NCI-H187 (cell line): ENCODE measurements at places on chromosomes 3 and 15.

DNA sequence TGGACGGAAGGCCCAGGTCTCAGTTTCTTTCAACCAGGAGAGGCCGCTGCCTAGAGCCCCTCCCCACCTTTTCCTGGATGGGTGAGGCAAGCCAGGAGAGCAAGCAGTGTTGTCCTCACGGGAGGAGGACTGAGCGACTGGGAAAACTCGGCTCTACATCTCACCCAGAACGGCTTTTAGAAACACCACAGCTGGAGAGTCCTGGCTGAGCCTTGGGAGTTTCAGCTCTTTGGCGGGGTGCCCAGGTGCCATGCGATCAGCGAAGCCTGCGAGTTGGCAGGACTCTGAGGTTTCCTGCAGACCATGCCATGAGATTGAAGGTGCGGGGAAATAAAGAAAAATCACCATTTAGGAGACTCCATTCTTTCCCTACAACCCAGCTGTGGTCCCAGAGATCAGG, 26.0 kb downstream of the PPCDC start:
- no peak for DNase-seq

- no peak for DNase-seq
These were observed 85.1 kb upstream of the CSPG5 start for GRCh38 chr3:47663630-47664240.

DNA sequence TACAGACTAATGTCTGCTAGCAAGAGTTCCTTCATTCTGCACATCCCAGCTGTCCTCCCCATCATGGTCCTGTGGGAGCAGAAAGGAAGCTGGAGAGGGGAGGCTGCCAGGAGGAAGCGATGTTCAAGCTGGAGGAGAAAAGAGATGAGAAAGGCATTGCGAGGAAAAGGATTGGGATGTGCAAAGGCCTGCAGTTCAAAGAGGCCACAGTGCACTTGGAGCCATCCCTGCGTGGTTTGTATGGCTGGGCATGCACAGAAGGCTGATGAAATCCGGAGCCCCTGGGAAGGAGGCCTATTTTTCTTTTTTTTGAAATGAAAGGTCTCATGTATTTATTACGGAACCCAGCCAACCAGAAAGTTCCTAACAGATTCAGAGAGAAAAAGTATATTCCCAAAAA, 22.8 kb downstream of the AMOTL2 start:
- DNase-seq, result no peak

GRCh38 chr3:16551342-16551976, 38.0 kb upstream of the RFTN1 start:
- DNase-seq, result no peak

DNA sequence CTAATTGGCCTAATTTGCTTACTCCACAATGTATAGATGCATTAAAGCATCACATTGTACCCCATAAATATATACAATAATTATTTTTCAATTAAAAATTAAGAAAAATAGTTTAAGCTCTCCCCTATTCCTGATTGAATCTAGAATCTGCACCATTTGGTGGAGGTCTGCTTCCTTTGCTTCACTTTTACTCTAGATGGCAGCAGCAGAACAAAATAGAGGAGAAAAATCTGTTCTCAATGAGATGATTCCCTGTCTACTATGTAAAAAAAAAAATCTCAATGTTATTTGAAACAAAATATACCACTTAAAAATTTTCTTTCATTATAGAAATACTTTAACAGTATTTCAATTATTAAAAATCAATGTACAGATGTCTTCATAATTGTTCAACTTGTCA, 109.6 kb upstream of the FXR1 start:
- DNase-seq, result no peak

DNA sequence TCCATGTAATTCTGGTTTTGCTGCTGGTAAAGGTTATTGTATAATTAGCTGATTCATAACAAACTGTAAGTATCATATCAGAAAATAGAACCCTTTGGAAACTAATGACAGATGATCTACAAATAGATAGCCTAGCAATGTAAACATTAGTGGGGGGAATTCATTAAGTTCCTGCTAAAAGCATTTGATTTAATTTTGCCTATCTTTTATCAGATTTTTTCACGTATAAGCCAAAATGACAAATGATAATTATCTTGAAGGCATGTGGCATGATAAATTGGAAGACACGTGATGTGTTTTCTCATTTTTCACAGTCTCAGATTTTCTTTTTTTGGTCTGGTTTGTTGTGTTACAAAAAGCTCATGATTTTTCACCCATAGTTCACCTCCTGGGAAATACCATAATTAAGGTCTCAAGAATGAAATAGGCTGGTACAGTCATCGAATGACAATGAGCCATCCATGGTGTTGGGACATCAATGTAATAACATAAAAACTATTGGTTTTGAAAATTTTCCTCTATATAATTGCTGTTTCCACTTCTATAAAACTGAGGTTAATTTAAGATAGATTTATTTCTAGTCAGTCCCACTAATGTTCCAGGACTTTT, 325.9 kb upstream of the TBL1XR1 start:
- no peak for DNase-seq

DNA sequence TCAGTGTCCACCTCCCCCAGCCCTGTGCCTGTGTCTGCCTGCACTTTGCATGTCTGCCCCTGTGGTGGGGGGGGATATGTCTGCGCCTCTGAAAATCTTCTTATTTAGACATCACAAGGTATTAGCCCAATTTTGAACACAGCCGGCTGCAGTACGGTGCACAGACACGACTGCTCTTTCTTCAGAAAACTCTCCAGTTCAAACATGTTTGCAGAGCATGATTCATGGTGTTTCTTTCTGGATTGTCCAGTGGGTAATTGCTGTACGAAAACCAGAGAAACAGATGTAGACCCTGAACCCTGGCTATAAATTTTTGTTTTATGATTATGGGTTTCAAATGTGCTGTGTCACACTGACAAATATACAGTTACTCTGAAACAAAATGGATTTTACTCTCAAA, 3.4 kb upstream of the RARB start:
- DNase-seq, result no peak

DNA sequence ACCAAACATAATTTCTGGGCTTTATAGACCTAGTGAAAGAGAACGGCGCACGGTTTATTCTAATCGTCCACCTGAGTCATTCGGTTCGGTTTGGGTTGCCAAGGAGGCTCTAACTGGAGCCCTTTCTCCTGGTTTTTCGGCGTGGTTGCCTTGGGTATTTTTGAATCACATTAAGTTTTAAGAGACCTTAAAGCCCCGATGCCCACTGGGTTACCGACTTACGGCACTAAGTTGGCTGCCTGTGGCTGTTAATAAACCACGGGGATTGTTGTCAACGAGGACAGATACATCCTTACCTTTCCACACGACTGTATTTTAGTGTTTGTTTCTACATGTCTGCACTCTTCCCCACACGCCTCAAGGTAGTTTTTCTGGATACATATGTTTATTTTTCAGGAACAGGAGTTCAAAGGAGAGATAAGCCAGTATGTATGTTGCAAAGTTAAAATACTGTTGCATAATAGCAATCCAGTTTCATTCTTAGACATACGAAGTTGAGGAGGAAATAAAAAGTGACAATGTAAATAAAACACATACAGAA, 1.2 kb upstream of the ANP32A start:
- no peak for DNase-seq
